NCI-H524 (cell line): ENCODE measurements at places on chromosomes 6 and 20.

DNA sequence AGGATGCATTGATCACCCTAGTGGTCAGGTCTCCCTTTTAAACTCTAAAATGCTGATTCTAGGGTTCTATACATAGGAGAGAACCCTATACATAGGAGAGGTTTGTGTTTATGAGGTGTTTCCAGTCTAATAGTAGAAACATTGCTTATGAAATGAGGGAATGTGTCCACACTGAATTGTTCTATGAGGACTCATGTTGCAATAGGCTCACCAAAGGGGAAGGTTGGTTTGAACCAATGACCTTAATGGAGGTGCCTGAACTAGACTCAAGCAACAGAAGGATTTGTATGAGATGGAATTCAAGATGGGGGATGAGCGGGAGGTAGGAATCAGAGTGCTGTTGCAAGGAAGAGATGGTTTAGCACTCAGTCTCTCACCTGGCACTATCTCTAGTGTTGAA, 33.5 kb upstream of the UBR2 start:
- DNase-seq: no peak

DNA sequence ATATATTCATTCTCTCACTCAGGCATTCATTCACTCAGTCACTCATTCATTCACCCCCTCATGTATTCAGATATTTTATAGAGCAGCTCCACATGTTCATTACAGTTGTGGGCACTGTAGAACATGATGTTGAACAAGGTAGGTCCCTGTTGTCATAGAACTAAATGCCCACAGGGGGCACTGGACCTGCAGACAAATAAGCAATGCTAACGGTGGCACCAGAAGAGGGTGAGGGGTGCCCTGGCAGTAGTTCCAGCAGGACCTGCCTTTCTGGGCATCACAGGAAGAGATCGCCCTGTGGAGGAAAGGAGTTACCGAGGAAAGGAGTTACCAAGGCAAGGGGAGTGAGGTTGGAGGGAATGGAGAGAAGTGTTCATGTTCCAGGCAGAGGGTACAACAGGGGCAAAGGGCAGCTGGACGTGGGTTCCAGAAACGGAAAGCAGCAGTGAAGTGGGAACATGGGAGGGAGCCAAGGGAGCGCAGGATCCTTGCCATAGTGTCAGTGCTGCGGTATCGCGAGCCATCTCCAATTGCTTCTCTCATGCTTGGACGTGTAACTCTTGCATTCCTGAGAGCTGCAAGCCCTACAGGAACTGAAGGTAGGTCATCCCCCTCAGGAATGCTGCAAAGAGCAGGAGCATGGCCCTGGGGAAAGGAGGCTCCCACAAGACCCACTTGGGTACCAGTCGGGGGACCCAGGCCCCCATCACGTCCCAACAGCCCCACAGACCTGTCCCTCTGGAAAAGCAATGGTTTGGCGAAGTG, 128.2 kb downstream of the EDN3 start:
- peak; percentile 7 for DNase-seq

GRCh38 chr6:52368002-52368401, 6.1 kb downstream of the PAQR8 start:
- no peak for DNase-seq

DNA sequence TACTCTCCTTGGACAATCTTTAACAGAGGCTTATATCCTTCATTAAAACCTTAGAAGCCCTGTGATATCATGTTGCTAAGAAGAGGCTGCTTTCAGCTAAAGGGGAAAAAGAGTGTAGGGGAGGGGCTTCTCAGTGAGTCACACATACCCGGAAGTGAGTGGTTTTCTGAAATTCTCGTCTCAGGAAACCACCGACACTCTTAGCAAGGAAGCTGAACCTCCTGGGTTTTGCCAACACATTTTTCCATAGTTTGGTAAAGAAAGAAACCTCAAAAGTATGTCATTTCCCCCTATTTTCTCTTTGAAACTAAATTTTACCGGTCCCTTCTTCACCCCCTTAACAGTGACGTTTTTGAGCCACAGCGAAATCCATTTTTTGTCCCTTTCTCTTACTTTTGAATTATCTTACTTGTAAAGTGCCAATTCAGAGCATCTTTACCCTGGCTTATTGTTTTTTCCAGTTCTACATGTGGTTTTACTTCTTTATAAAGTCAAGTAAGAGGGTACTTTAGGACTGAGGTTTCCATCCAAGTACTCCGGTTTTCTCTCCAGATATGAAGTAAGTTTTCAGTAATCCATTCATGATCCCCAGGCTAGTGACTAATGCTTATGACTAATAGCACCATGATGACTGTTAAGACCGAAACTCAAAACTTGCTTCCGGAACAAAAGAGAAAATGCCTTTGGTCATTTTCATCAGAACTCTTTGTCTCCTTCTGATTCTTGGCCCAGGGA, 219.3 kb downstream of the ARHGAP18 start:
- DNase-seq: peak; percentile 5

DNA sequence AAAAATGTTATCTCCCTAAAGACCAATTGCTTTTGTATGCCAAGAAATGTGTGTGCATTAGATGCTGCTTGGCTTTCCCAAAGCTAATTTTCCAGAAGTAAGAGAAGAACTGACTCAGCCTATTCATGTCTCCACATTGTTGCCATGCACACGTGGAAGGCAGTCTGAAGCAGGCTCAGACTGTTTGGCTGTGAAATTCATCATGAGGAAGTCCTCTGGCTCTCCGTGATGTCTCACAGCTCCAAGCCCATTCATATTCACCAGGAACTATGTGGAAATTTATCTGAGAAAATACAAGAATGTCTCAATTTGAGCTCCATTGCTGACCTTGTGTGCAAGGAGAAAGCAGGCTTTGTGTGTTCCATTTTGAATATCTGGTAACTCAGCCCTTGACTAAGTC, 1022.2 kb upstream of the GJE1 start:
- DNase-seq: no peak

GRCh38 chr20:58453391-58453790, 61.8 kb downstream of the APCDD1L start:
- no peak for DNase-seq

DNA sequence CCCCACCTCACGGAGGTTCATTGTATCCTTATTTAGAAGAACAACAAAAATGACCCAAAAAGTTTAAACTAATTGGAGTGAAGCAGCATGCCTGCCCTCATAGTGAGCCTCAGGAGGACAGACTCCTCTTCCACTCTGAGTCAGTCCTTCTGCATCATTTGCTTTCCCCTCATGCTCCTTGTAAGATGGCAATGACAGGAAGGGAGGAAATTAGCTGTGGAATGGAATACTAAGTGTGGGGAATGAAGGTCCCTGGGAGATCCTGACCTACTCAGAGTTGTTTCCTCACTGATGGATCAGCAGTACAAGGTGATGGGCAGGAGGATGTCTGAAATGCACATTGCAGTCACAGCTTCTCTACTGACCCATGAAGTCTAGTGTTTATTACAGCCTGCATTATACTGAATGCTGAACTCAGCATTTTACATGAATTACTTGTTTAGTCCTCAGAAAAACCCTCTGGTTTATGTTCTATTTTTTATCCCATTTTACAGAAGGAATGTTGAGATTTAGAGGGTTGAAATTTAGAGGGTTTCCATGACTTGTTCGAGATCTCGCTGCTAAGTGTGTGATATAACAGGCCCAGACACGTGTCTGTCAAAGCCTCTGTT, 212.0 kb upstream of the PCSK2 start:
- no peak for DNase-seq

DNA sequence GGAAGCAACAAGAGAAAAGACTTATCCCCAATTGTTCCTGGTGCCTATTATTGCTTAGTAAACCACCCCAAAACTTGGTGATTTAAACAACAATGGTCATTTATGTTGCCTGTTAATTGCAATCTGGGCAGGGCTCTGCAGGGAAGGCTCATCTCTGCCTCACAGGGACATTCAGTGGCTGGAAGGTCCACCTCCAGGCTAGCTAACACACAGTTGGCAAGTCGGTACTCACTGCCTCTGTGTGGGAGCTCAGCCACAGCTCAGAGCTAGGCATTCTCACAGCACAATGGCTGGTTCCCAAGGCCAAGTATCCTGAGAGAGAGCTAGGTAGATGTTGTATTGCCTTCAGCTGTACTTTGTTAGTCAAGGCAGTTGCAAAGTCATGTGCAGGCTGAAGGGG, 18.5 kb upstream of the GMDS start:
- no peak for DNase-seq
